ENCODE measurements at places on chromosomes 1 and 21. TPM values are rescaled to one million over a fixed set of nuclear protein-coding genes. Genes with fewer than 3 reads are reported as not detected.

GRCh38 chr21:42455196-42455595, 40.8 kb downstream of the RSPH1 start:
- DNase-seq, result no peak

Gene INAVA
- not detected for total RNA-seq

GRCh38 chr1:21318714-21319159, 28.5 kb upstream of the ECE1 start:
- DNase-seq, result no peak

Gene MSH4
- total RNA-seq, result 0.25 TPM

DNA sequence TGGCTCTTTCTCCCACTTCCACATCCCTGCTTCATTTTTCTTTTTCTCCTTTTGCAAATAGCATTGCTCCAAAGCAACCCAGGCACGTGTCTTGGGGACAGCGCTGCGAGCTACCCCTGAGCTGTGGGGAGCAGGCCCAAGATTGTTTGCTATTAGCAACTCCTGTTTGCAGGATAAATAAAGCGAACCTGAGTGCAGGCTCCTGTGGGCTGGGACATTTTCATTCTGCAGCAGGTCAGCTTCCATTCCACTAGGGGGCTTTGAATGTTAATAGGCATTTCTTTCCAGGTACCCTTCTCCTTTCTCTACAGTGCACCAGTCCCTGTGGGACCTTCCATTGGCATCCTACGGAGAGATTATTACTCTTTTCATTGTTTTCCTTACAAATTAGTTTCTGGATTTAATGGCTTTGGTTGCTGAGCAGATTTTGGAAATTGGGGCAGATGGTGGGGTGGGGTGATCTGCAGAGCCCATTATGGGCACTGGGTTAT, 54.0 kb downstream of the OLFML3 start:
- DNase-seq, result no peak

- no peak for DNase-seq
Observed at GRCh38 chr1:241645199-241645598, 5.0 kb upstream of the CHML start.

- DNase-seq, result peak; percentile 80
Observed at GRCh38 chr1:205141236-205142101, 19.7 kb upstream of the RBBP5 start.

Gene ARHGEF16
- not detected for total RNA-seq

Gene DNAI4
- 2.7 TPM for total RNA-seq

Gene CYP4A11
- total RNA-seq, result not detected

DNA sequence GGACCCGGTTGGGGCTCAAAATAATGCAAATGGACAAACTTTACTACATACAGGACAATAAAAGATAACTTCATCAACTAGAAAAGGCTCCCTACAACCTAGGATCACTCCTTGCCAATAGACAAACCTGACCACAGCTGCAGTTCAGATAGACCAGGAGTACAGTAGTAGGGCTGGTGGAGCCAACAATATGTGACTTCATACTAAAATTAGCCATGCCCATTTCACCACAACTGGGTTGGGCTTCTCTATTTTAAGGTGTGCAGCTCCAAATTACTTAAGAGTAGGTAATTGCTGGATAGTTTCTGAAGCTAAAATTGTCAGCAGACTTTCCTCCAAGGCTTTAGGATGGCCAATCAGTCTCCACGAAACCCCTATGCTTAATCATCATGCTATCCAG, 3.9 kb downstream of the DENND1B start:
- no peak for DNase-seq

Data from activated CD4-positive, alpha-beta memory T cell treated with anti-CD3 and anti-CD28 coated beads, Interleukin-2, amount 10 ng/mL, durations not matched to agents 7 days and 5 days (primary cell).